ENCODE measurements at places on chromosomes 6 and 20. TPM values are rescaled to one million over a fixed set of nuclear protein-coding genes. Genes with fewer than 3 reads are reported as not detected.

The KCNK16 gene
- total RNA-seq = not detected

The FITM2 gene
- total RNA-seq = 10.8 TPM

The IL17F gene
- under 0.01 TPM for total RNA-seq

The TGM3 gene
- total RNA-seq = not detected

The DAAM2 gene
- total RNA-seq = 16.1 TPM

All from fibroblast of villous mesenchyme (primary cell).